PC-9 (cell line): ENCODE measurements at places on chromosomes 4 and X. TPM values are rescaled to one million over a fixed set of nuclear protein-coding genes. Genes with fewer than 3 reads are reported as not detected.

The GPR143 gene
- total RNA-seq, result not detected in 2 replicates

The CENPVL1 gene
- total RNA-seq, result not detected in 2 replicates

DNA sequence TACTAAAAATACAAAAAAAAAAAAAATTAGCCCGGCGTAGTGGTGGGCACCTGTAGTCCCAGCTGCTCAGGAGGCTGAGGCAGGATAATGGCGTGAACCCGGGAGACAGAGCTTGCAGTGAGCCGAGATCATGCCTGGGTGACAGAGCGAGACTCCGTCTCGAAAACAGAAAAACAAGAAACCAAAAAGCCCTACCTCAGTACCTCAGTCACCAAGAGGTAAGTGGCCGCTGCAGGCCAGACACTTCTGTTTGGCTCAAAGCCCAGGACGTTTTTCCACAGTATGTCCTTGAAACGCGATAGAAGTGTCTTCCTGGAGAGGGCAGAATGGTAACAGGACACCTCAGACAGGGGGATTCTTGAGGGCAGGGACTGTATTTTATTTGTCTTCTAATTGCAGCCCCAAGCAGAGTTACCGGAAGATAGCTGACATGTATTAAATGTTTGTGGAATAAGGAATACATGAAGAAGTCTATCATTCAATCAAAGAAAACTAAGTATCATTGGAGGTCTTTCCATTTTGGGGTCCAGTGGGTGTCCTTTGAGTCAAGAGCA, 63.6 kb downstream of the CLNK start:
- no peak for DNase-seq
- H3K36me3 ChIP-seq, result no peaks in the 10 kb centered on the region
- no peaks in the 10 kb centered on the region for H3K27me3 ChIP-seq
- H3K4me1 ChIP-seq, result 0 out of 2 replicates have a peak, but pooled peaks cover 5% of the 10 kb centered on the region
- no peak overlapping the region for H3K4me3 ChIP-seq

The TCP11X2 gene
- not detected in 2 replicates for total RNA-seq

GRCh38 chr4:133600008-133600407, 450.9 kb downstream of the PCDH10 start:
- no peaks in the 10 kb centered on the region for H3K4me1 ChIP-seq
- no peak overlapping the region for H3K4me3 ChIP-seq
- H3K36me3 ChIP-seq, result no peaks in the 10 kb centered on the region
- no peak for DNase-seq
- H3K27me3 ChIP-seq, result no peaks in the 10 kb centered on the region

- no peak overlapping the region for H3K4me3 ChIP-seq
- H3K36me3 ChIP-seq, result no peaks in the 10 kb centered on the region
- DNase-seq, result no peak
- H3K4me1 ChIP-seq, result no peaks in the 10 kb centered on the region
- H3K27me3 ChIP-seq, result no peaks in the 10 kb centered on the region
Observed at GRCh38 chrX:24761306-24761705, 67.6 kb downstream of the POLA1 start.

The MYOZ2 gene
- not detected in 2 replicates for total RNA-seq

DNA sequence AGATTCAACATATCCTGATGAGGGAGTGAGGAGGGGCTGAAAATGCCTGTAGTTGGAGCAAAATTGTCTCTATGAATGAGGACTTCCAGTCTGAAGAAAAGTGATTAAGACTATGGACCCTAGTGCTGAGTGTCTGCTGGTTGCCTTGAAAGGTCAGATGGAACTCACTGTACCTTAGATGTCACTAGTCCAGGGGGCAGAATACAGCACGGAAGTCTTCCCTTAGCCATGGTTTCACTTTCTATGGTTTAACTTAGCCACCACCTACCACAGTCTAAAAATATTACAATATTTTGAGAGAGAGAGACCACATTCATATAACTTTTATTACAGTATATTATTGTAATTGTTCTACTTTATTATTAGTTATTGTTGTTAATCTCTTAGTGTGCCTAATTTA, 223.1 kb downstream of the FMR1NB start:
- H3K4me3 ChIP-seq, result no peak overlapping the region
- H3K36me3 ChIP-seq, result no peaks in the 10 kb centered on the region
- no peak for DNase-seq
- no peaks in the 10 kb centered on the region for H3K27me3 ChIP-seq
- no peaks in the 10 kb centered on the region for H3K4me1 ChIP-seq
- no peak overlapping the region for H3K27ac ChIP-seq

The NHS gene
- 6.0 and 6.7 TPM in 2 replicates for total RNA-seq

DNA sequence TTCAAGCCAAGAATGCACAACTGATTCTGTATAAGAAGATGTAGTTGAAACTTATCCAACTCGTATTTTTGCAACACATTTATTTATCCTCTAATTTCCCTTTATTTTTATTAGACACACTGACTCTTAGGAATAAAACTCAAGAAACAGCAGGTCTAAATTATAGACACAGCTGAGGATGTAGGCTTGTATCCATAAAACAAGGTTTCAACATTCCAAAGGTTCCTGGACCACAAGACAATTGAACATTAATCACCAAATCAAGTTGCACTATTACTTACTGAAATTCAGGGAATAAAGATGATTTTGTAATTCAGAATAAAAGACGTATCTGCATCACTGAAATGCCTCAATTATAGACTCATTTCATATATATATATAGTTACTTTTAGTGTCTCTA, 683.5 kb upstream of the GRIA3 start:
- no peaks in the 10 kb centered on the region for H3K4me1 ChIP-seq
- H3K27me3 ChIP-seq, result no peaks in the 10 kb centered on the region
- H3K4me3 ChIP-seq, result no peak overlapping the region
- no peak for DNase-seq

The HS3ST1 gene
- 12.3 and 12.8 TPM in 2 replicates for total RNA-seq

GRCh38 chr4:30744957-30745640, 24.9 kb downstream of the PCDH7 start:
- H3K27ac ChIP-seq, result no peak overlapping the region
- no peaks in the 10 kb centered on the region for H3K27me3 ChIP-seq
- no peaks in the 10 kb centered on the region for H3K4me1 ChIP-seq
- no peak overlapping the region for H3K4me3 ChIP-seq
- no peak for DNase-seq

The SYTL5 gene
- not detected in 2 replicates for total RNA-seq

DNA sequence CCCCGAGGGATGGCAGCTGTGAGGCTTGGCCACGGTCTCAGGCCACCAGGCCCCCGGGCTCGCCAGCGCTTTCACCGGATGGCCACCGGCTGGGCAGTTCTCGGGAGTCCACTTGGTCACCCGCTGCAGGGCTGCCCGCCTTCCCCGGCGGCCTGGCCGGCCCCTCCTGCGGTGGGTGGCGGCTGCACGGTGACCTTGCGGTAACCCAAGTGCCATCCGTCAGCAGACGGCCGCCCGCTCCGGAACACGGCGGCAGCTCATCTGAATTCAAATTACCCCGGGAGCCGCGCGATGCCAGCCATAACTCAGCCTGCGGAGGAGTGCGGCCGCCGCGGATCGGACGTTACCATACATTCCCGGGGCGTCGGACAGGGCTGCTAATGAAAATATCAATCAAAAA, 60.7 kb downstream of the FAM53A start:
- no peak overlapping the region for H3K4me3 ChIP-seq
- H3K27me3 ChIP-seq, result peaks cover 25% of the 10 kb centered on the region
- H3K4me1 ChIP-seq, result no peaks in the 10 kb centered on the region
- H3K27ac ChIP-seq, result no peak overlapping the region
- no peaks in the 10 kb centered on the region for H3K36me3 ChIP-seq

The FGD1 gene
- 20.3 and 23.5 TPM in 2 replicates for total RNA-seq

GRCh38 chrX:119783026-119783425, 8.4 kb downstream of the RPL39 start:
- no peak overlapping the region for H3K27ac ChIP-seq
- peaks cover 10% of the 10 kb centered on the region for H3K4me1 ChIP-seq
- H3K36me3 ChIP-seq, result peaks cover 35% of the 10 kb centered on the region
- H3K27me3 ChIP-seq, result no peaks in the 10 kb centered on the region
- H3K4me3 ChIP-seq, result no peak overlapping the region

DNA sequence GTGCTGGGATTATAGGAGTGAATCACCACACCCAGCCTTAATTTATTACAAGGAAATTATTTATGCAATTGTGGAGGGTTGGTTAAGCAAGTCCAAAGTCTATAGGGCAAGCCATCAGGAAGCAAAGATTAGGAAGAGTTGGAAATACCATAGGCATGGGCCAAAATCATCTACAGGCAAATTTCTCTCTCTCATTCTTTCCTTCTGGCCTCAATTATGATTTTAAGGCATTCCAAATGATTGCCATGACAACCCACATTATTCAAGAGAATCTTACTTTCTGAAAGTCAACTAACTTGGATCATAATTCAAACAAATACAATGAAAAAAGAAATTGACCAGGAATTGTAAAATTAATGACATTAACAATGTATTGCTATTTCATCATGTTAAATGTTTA, 400.8 kb downstream of the GPM6A start:
- no peaks in the 10 kb centered on the region for H3K36me3 ChIP-seq
- H3K4me1 ChIP-seq, result no peaks in the 10 kb centered on the region
- DNase-seq, result no peak

- DNase-seq, result no peak
- H3K27ac ChIP-seq, result no peak overlapping the region
- no peaks in the 10 kb centered on the region for H3K4me1 ChIP-seq
- no peaks in the 10 kb centered on the region for H3K36me3 ChIP-seq
Observed at GRCh38 chr4:126427853-126428252, 1113.1 kb downstream of the FAT4 start.

The BST1 gene
- total RNA-seq, result 0.31 TPM in 1 of 2 replicates, not detected in the other
